G401 (cell line): ENCODE measurements at places on chromosomes 6 and 20.
A peak's percentile ranks its signal among the peaks of the same experiment; 100 is the strongest.

DNA sequence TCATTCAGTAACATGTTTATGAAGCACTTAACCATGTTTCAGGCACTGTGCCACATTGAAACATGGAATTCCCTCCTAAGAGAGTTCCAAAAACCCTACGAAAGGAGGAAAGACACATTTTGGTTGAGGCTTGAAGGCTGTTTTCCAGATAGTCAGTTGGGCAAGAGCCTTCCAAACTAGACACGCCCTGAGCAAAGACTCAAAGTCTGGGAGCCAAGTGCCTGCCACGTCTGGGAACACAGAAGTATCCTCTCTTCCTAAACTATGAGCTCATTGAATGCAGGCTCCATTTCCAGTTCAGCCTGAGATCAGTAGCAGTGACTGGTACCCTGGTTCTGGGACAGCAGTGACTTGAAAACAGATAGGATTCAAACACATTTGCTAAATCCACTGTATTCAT lies 74.5 kb upstream of the FAM8A1 start:
- no peak for DNase-seq

DNA sequence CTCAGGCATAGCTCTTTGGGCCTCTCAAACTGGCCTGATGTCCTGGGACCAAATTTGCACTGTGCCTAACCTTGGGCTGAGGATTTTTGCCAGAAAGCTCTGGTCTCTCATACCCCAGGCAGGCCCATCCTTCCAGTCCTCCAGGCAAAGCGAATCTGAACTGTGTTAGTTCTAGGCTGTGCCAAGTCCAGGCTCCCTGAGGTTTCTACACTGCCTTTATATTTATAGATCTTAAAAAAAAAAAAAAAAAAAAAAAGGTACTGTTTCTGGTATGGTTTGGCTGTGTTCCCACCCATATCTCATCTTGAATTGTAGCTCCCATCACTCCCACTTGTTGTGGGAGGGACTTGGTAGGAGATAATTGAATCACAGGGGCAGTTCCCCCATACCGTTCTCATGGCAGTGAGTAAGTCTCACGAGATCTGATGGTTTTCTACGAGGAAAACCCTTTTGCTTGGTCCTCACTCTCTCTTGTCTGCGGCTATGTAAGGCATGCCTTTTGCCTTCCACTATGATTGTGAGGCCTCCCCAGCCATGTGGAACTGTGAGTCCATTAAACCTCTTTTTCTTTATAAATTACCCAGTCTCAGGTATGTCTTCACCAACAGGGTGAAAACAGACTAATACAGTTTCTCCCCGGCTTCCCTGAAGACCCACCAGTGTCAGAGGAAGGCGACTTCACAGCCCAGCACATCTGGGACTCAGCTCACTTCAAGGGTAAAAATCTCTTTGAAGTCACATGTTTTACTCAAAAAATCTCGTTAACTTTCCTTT lies 39.0 kb upstream of the TBXT start:
- DNase-seq: no peak

DNA sequence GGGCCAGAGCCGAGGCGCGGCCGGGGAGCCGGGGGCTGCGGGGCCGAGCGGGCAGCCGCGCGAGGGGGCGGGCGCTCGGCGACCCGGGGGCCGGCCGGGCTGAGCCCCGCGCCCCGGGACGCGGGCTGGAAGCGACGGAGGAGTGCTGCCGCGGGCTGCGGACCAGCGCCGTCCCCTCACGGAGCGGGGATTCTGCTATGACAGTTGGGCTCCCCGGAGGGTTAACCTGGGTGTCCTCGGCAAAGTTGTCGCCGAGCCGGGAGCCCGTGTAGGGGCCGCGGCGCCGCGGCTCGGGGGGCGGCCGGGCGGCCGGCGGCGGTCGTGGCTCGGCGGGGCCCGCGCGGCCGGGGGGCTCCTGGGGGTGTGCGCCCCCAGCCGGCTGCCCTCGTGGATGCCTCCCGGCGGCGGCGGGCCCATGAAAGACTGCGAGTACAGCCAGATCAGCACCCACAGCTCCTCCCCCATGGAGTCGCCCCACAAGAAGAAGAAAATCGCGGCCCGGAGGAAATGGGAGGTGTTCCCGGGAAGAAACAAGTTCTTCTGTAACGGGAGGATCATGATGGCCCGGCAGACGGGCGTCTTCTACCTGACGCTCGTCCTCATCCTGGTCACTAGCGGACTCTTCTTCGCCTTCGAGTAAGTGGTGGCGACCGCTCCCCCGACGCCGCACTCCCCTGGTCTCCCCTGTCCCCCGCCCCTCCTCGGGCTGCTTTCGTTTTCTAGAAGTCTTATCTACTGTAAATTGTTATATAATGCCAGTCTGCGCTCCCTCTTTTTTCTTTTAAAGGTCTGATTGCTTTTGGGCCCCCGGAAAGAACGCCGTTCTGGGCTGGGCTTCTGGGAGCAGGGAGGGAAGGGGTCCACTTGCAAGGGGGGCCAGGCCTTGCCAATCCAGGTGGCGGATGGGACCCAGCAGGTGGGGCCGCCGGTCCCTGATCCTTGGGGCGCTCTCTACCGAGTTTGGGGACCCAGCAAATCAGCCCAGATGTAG lies 936 bp downstream of the ZDHHC14 start:
- DNase-seq: peak; percentile 55

- no peak for DNase-seq
Observed at GRCh38 chr20:62025394-62025793, 40.3 kb downstream of the TAF4 start.

- no peak for DNase-seq
Observed at GRCh38 chr6:158684311-158684710, 34.5 kb downstream of the SYTL3 start.

DNA sequence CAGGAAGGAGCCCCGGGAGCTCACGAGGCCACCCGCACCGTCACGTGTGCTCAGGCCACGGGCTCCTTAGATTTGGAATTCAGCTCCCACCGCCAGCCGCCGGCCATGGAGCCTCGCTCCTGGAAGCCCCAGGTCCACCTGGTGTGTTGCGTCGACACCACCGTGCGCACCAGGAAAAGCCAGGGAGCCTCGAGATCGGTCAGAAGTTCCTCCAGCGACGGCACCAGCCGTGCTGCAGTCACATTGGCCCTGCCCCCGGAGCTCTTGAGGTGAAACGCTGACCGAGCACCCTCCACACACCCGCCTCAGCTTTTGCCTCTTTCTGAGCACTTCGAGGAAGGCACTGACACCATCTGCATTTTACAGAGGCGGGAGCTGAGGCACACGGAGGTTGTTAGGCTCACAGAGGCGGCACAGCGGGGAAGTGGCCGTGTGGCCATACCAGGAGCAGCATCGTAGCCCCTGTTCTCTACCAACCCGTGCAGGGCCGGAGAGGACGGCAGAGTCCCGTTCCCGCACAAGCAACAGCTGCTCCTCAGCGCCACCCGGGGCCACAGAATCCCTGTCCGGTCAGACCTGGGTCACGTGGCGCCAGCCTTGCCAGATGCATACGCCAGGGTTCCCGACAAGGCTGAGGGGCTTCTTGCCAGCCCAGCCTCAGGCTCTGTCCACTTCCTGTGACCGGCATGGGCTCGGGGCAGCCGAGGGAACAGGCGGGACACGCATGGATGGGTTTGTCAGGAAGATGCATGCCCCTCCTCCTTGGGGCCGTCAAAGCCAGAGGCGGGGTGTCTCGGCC lies 7.6 kb downstream of the NKAIN4 start:
- DNase-seq: no peak

DNA sequence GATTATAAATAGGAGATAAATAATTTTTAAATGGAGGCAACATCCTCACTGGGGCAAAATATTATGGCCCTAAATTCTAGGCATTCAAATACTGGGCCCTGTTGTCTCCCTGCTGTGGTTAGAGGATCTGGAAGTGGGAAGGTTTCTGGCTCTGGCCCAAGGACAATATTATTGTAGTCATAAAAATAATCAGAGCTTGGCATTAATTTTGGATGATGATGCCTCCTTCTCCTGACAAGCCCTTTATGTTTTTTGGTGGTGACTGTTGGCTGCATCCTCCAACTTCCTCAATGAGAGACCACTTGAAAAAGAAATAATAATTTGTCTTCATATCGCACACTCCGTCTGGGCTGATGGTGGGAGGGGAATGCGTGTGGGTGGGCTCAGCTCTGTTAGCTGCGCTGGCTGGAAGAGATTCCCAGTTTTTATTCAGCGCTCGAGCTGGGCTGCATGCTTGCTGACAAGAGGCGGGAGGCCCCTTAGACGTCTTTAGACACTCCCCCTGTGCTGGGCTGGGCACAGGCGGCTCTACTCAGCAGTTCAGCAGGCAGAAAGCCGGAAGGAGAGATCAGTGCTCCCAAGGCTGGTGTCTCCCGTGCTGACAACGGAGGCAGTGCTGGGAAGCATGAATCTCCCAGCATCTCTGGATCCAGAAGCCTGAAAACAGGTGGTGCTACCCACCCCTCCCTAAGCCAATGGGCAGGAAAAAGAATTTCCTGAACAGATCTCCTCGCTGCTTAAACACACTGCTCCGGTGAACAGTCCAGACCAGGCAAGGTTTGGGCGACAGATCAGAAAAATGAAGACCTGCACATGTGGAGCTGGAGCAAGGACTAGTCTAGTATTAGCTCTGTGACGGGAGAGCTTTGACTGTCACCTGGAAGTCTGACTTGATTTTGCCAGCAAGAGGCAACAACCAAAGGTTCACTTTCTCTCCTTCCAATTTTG lies 97.7 kb downstream of the SYCP2 start:
- peak; percentile 90 for DNase-seq

GRCh38 chr6:140082867-140083297 lies 708.4 kb upstream of the CITED2 start:
- peak; percentile 73 for DNase-seq

GRCh38 chr6:133710826-133711225 lies 178.1 kb upstream of the TCF21 start:
- no peak for DNase-seq

DNA sequence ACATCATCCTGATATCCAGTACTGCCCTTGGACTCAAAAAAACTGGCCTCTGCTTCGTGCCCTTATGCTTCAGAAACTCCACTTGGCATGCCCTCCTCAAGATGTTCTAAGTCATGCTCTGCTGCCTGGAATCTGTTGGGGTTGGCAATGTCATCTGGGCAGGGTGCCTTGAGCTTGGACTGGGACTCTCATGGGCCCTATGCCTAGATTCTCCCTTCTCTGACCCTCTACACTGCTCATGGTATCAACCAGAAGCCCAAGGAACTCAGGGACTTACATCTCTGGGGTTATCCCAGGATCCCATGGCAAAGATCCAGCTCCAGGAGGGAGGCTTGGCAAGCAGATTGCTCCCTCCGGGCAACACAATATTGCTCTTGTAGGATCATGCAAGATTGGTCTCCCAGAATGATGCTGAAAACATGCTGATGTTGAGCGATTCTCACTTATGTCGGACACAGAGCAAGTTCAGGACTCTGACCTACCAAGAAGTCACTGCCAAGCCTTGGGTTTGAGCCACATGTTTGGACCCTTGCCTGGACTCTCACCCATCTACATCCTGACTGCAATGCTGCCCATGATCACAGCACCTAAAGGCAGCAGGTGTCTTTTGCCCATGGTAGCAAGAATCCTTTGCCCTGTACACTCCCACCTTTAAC lies 88.8 kb downstream of the ADAT2 start:
- peak; percentile 67 for DNase-seq

DNA sequence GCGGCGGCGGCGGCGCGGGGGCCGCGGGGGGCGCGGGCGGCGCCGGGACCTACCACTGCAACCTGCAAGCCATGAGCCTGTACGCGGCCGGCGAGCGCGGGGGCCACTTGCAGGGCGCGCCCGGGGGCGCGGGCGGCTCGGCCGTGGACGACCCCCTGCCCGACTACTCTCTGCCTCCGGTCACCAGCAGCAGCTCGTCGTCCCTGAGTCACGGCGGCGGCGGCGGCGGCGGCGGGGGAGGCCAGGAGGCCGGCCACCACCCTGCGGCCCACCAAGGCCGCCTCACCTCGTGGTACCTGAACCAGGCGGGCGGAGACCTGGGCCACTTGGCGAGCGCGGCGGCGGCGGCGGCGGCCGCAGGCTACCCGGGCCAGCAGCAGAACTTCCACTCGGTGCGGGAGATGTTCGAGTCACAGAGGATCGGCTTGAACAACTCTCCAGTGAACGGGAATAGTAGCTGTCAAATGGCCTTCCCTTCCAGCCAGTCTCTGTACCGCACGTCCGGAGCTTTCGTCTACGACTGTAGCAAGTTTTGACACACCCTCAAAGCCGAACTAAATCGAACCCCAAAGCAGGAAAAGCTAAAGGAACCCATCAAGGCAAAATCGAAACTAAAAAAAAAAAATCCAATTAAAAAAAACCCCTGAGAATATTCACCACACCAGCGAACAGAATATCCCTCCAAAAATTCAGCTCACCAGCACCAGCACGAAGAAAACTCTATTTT lies 2.0 kb downstream of the FOXC1 start:
- no peak for DNase-seq

- peak; percentile 42 for DNase-seq
Observed at GRCh38 chr6:169165561-169166300, 87.9 kb downstream of the THBS2 start.

DNA sequence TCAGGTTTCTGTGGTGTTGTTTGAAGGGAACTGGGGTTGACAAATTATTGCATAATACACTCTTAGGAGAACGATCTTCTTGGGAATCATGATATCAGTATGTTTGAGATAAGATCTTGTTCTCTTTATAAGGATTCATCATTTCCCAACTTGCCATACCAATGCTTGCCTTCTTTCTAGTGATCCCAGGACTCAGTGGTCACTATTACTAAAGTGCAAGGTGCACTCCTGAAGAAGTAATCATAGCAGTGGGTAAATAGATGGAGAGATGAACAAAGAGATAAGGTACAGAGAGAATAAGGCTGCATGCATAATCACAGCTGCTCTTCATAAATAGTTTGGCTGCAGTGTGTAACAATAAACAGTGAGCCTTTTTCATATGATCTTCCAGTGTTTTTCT lies 404.0 kb downstream of the DOK5 start:
- no peak for DNase-seq

DNA sequence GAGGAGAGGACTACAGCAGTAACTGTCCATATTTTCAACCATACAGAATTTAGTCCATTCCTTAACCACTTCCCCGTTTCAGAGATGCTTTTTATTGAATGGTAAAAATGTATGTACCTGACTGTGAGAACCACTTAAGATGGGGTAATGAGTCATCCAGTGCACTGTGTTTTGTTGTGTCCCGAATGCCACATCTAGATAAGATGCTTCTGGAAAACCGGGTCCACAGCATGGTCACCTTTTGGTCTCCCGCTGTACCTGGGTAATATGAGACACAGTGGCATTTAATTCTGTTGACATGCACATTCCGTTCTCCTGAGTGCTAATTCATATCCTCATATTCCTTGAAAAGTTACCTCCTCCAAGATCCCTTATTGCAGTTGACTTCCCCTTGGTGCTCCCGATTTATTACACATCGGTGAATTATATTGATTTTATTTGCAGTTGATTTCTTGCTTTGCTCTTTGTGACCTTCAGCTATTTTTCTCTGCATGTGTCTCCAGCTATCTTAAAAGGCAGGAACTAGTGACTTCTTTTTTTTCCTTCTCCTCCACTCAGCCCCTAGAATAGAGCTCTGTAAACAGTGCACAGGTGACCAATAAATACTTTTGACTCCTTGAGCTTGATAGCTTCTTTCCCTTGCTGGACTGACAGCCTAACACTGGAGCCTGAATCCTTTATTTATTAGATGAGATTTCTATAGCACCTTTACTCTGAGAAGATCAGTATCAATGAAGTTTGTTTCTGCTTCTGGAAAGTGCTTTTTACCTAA lies 314.6 kb downstream of the ZFAND3 start:
- no peak for DNase-seq

GRCh38 chr6:28480253-28480932 lies 35.2 kb downstream of the GPX6 start:
- DNase-seq: no peak

- no peak for DNase-seq
Observed at GRCh38 chr6:142740449-142740848, 204.5 kb downstream of the HIVEP2 start.
